ENCODE measurements at places on chromosomes 1 and 21.

DNA sequence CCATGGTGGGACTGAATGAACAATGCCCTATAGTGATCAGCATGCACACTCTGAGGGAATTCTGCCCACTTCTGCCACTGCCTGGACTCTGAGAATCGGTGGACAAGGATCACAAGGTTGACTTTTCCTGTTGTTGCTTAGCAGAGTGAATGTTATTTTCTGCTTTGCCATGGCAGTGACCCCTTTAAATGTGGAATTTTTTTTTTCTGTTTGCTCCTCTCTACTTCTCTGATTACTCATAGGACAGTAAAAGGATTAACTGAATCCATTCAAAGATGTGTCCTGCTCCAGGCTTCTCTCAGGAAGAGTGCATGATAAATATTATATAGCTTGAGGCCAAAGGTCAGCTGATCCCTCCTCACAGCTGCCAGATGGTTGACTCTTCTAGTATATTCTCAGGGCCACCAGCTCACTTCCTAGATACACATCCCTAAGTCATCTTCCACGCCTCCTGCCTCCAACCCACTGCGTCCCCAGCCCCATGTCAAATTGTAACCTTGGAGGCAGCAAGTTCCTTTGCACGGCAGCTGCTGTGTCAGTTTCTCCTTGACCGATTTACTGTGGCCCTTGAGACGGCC lies 74.0 kb upstream of the RALGPS2 start:
- DNase-seq, result no peak

GRCh38 chr1:235984041-235984825 lies 80.7 kb downstream of the NID1 start:
- DNase-seq, result no peak

- DNase-seq, result no peak
Observed at GRCh38 chr1:3386205-3387002, 68.1 kb upstream of the ARHGEF16 start.

- no peak for DNase-seq
Observed at GRCh38 chr1:32307324-32307723, 15.4 kb downstream of the HDAC1 start.

DNA sequence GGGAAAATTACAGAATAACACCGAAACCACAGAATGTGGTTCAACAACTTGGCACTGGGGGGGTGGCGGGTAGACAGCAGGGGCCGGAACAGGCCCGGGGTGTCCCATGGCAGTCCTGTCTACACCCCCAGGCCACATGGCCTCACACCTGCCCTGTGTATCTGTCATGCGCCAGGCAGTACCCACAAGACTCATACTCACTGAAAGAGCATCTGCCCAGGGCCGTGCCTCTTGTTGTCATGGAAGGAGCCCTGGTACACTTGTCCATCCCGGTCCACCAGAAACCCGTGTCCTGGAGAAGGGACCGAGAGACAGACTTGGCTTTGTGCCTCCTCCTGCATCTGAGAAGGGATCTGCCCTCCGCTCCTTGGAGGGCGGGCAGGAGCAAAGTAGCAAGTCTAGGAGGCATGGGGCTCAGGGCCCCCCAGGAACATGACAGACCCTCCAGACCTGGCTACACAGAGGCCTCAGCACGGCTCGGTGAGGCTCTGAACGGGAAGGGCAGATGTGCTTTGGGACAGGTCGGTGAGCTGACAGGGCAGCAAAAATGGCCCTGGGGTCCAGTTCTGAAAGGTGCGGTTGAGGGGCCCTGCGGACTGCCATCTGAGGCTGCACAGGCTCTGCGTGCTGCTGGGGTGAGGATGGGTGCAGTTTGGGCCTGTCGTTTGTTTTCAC lies 5.6 kb downstream of the MORN1 start:
- no peak for DNase-seq

DNA sequence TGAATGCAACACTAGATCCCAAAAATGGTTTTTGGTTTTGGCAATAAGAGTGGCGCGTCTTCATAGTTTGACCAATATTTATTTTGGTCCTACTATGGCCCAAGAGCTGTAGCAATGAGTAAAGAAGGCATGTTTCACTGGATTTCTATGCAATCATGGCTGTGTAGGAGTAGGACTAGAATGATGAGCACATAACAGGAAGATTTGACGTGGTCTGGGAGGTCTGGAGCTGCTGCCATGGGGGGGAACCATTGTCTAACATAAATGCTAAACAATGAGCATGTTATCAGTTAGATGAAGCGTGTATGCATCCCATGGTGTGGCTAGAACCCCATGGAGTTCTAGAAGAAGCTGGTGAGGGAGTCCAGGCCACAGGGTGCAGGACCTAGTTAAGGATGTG lies 38.3 kb downstream of the OLIG1 start:
- DNase-seq, result no peak

GRCh38 chr21:30733026-30733425 lies 14.0 kb downstream of the KRTAP21-2 start:
- DNase-seq, result no peak

GRCh38 chr21:44003307-44003966 lies 8.7 kb upstream of the TRAPPC10 start:
- no peak for DNase-seq

All from T-cell (primary cell).